ENCODE measurements at places on chromosomes 16 and 17.

GRCh38 chr16:60776281-60776680 lies 1260.0 kb downstream of the CDH8 start:
- no peak for DNase-seq

DNA sequence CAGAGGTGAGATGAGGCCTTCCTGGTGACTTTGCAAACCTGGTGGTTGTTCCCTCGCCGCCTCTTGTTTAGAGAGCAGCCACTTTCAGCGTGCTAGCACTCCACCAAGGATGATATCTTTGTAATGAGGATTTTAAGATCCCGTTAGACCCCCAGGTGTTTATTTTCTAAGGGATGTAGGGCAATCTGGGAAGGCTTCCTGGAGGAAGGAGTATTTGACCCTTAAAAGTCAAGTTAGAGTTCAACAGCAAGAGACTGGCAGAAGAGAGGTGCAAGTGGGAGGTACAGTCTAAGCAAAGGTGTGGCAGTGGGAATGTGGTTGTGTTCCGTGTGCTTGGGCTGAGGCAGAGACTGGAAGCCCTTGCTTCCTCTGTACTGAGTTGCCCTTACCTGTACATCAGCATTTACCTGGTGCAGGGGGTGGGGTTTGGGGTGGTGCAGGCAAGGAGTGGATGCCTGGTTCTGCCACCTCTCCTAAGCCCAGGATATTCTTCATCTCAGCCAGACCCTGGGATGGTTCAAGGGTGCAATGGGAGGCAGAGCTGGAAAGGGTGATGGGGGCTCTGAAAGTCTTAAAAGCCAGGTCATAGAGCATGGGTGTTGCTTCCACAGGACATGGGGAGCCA lies 83.6 kb downstream of the SDR42E1 start:
- DNase-seq = no peak

DNA sequence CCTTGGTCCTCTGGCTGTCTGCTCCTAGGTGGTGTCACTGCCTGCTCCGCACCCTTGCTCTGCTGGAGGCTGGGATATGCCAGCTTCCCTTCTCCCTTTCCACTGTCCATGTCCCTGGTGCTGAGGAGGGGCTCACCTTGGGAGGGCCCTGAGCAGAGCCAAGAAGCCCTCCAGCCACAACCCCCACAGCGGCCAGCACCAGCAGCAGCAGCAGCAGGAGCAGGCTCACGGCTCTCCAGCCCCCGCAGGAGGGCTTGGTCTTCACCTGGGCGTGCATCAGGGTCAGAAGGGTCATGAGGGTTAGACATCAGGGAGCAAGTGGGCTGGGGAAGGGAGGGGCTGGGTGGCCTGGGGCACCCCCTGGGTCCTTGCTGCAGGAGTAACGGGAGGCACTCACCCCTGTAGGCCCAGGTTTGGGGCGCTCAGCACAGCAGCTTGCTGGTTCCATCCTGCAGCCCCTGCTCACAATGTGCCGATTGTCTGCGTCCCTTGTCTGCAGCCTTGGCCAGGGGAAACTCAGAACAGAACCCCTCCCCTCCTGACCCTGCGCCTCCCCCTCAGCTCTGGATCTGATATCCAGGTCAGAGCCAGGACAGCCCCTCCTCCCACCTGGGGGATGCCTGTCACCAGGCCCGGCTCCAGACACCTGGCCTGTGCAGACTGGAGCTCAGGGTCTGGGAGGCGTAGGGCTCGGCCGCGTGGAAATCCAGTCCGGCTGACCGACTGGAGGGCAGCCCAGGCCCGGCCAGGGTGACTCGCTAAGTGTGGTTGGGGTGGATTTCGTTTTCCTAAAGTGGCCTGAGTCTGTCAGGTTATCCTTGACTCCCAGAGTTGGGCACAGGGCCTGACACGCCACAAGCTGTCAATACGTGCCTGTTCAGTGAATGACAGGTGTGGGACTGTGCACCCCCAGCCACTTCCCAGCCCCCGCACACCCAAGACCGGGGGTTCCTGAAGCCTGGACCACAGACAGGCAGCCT lies at the start of gene BRICD5:
Gene BRICD5 (minus strand): TSS at position 478 of the 980 bp plus-strand sequence. CDS start 30 bp downstream, at position 448.
- DNase-seq = peak; percentile 92

GRCh38 chr17:48459070-48459844 lies 29.2 kb upstream of the SKAP1 start:
- DNase-seq = no peak

DNA sequence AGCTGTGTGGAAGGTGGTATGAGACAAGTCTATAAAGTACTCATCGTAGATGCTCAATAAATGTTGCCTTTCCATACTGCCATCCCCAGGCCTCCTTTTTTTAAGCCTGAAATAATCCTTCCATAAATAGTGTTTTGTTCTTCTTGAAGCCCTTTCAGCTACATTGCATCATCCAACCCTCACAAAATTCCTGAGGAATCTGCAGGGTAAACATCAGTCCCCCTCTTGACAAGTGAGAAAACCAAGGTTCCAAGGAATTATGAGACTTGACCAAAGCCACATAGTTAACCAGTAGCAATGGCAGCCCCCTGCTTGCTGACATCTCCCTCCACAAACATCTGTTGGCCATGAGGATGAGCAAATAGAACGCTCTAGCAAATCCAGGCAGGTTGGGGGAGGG lies 89.7 kb upstream of the CCL1 start:
- DNase-seq = no peak

- DNase-seq = peak; percentile 49
Observed at GRCh38 chr16:8848939-8849391, 19.8 kb downstream of the CARHSP1 start.

DNA sequence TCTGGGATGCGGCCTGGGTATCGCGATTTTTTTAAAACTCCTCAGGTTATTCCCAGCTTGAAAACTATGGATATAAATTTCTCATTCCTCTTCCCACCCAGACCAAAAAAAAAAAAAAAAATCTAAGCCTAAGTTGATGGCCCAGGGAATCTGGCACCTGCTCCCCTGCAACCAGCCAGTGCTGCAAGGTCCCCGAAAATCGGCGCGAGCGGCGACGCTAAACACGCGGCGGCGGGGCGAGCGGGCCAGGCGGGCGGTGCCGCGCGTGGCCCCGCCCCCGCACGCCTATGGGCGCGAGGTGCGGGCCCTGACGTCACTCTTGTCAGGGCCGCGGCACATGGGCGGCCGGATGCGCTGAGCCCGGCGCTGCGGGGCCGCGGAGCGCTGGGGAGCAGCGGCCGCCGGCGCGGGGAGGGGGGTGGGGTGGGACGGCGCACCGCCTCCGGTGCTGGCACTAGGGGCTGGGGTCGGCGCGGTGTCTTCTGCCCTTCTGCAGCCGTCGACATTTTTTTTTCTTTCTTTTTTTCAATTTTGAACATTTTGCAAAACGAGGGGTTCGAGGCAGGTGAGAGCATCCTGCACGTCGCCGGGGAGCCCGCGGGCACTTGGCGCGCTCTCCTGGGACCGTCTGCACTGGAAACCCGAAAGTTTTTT lies at the start of gene HLF:
Gene HLF (plus strand): TSS at position 316 of the 654 bp plus-strand sequence. CDS start 525 bp downstream, outside the sequence.
- DNase-seq = peak; percentile 94

- DNase-seq = peak; percentile 35
Observed at GRCh38 chr17:77501751-77502625, 361.2 kb downstream of the SEC14L1 start.

- DNase-seq = peak; percentile 54
Observed at GRCh38 chr16:85091522-85091910, 20.8 kb downstream of the CIBAR2 start.

DNA sequence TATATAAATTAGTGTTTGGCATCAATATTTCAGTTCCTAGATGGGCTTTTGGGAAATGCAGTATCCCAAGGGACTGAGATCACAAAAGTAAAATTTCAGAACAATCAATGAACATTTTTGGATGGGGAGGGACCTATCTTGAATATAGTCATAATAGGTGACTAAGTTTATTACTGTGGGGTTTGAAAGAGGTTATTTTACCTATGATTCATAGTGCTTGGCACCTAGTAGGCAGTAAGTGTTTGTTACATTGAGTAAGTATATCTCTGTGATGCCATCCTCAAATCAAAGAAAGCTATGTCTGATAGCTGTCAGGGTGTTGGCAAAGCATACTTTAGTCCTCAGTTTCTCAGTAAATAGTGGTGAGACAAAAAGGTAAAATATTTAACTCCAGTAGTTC lies 36.9 kb downstream of the ZNF207 start:
- DNase-seq = no peak

Measured in H7 (cell line).